ENCODE measurements at places on chromosomes 13 and 19.

GRCh38 chr13:53847502-53847901 is 818.9 kb downstream of the OLFM4 start:
- no peak for DNase-seq

- peak; percentile 87 for DNase-seq
Observed at GRCh38 chr13:26300140-26300539, 46.2 kb downstream of the CDK8 start.

GRCh38 chr13:110242615-110243014 is 64.3 kb downstream of the COL4A1 start:
- no peak for DNase-seq

DNA sequence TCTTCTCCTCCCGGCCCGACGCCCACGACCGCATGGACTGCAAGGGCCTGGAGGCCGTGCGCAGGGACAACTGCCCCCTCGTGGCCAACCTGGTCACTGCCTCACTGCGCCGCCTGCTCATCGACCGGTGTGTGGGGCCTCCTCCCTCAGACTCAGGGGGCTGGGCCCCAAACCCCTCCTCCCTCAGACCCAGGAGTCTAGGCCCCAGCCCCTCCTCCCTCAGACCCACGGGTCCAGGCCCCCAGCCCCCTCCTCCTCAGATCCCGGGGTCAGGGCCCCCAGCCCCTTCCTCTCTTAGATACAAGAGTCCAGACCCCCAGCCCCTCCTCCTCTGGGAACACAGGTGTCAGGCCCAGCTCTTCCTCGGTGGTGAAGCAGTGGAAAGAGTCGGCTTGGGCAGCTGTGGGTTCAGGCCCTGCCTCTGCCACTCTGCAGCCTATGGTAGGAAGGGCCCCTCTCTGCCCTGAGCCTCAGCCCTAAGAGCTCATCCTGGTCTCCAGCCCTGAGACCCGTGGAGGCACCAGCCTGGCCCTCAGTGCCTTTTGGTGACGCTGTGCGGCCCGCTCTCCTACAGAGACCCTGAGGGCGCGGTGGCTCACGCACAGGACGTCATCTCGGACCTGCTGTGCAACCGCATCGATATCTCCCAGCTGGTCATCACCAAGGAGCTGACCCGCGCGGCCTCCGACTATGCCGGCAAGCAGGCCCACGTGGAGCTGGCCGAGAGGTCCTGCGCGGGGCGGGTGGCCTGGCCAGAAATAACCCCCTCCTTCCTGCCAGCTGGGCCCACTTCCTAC is 3.7 kb upstream of the SPIB start:
- peak; percentile 62 for DNase-seq

DNA sequence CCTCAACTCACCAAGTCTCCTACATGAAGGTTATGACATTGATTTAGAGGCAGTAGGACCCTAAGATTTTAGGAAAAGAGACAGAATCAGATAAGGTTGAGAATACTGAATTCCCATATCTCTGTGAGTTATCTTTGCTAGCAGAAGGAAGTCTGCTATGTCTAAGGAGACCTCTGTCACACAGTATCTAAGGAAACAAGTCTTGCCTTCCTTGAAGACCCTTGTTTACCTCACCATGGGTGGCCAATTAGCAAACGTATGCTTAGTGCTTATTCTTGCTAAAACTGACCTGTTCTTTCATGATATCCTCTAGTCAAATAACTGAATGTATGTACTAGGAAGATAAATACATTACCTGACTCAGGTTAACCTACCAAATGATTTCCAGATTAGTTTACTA is 855.4 kb upstream of the SLITRK1 start:
- DNase-seq: no peak

DNA sequence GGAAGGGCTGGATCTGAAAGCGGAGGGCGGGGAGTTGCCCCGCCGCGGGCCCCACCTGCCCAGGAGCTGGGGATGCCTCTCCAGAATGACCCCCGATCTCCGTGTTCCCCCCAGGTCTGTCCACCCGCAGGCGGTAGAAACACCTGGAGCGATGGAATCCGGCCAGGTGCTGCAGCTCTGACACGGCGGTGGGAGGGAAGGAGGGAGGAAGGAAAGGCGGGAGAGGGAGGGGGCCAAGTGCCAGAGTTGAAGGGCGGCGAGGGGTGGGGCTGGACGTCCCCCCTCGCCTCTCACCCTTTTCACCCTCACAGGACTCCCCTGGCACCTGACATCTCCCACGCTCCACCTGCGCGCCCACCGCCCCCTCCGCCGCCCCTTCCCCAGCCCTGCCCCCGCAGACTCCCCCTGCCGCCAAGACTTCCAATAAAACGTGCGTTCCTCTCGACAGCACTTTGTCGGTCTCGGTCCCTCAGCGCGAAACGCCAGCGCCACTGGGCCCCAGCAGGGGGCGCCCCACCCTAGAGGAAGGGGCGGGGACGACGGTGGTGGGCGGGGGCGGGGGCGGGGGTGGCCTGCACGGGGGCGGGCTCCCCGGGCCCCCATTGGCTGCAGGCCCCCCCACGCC is 337 bp upstream of the FXYD7 start:
- DNase-seq: no peak
